ENCODE measurements at places on chromosomes 11 and 22.

DNA sequence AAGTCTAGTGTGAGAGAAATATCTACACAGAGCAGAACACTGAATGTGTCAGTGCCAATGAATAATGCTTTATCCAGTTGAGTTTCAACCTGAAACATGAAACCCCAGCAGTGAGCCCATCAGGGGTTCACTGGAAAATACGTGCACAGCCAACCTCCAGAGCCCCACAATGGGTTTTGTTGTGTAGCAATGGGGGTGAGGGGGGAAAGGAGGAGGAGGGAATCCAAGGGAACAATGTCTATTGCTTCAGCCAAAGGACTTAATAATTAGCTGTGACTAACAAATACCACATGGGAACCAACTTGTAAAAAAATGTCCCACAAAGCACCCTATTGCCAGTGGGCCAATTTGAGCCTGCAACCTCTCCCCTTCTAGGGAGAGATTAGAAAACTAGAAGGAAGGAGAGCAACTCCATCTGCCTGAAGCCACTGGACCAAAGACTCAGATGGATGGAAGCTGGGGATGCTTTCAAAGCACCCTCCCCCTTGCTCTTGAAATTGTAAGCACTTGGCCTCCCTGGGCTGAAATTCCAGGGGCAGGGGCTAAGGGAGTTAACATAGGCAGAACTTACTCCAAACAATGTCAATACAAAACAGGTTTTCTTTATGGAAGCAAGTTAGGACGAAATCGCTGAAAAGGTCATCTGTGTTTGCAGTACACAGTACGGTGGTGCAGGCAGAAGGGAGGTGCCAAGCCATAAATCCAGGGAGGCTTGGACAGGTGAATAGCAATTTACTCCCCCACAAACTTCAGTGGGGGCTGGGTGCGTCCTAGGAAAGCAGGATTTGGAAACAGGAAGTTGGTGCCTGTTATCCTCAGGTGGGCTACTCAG lies 99.8 kb downstream of the ARL14EP start:
- DNase-seq = no peak

- peak; percentile 47 for DNase-seq
Observed at GRCh38 chr11:35305670-35306382, 113.5 kb downstream of the SLC1A2 start.

- DNase-seq = no peak
Observed at GRCh38 chr11:17405232-17406005, 17.0 kb upstream of the KCNJ11 start.

DNA sequence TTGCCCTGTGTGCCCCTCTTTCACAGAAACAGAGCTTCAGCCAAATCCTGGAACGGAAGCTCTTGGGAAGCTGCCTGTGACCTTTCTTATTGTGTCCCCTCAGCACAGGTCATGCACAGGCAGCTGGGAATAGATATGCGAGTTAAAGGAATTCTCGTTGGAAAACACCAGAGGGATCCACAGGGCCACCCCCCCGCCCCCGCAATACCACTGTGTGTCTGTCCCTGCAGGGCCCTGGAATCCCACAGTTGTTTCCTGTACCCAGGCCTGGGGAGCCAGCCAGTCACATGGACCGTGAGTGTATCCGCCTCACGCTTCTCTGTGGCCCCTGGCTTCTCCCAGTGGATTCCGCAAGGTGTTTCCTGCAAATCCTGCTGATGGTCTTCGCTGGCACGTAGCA lies 29.0 kb downstream of the TIMP3 start:
- DNase-seq = no peak

DNA sequence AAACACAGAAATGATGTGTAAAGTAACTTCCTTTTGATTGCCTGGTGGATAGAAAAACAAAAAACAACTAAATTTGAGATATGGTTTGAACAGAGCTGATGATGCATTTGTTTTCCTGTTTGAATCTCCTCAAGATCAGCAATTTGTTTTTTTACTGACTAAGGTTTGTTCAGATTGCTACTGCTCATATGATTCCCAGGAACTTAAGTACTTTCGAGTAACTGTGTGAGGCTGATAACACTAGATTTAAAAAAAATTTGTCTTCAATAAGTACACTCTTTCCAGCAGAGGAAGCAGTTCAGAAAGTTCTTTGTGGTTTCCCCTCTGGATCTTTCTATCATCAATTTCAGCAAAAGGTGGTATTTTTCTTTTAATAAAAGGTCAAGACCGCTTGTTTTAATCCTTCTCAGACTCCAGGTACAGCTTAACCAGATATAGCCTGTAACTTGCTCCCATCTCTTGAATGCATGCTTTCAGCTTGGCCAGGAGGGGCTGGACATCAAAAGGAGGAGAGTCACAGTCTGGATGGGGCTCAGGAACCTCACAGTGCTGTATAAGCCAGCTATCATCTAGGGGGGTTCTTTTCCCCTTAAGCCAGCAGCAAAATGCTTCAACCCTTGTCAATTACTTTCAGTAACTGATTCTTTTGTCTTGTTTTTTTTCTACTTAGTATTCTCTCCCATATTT lies 12.3 kb upstream of the MS4A6E start:
- no peak for DNase-seq

- DNase-seq = no peak
Observed at GRCh38 chr11:114564831-114565230, 5.2 kb upstream of the NXPE1 start.

GRCh38 chr11:66722745-66723651 lies 6.0 kb downstream of the SPTBN2 start:
- no peak for DNase-seq

DNA sequence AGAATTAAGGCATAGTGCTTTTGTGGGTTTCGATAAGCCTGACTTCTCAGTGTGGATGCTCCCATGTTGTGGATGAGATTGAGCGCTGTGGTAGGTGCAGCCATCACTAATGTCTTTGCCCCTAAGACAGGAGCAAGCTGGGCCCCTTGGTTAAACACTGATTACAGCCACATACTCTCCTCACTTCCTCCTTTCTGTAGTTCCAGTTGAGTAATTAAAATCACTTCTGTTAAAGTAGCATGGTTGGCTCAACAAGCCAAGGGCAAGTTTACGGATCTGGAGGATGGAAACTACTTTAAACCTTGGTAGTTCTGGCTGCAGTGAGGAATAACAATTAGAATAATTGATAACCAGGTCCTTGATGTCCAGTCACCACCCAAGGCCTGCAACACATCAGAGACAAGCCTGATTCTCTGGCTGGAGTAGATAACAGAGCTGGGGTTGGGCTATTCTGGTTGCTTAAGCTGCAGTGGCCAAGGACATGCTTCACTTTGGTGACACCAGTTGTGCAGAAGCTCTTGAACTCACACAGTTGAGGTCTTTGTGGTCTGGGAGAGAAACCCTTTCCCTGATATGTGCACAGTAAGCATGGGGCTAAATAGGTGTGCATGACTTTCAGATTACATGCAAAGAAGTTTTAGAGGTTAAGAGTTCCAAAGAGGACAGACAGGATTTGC lies 81.3 kb downstream of the KIRREL3 start:
- DNase-seq = no peak

- no peak for DNase-seq
Observed at GRCh38 chr11:66334605-66335442, 1.4 kb downstream of the RIN1 start.

GRCh38 chr11:119615003-119615881 lies 113.8 kb downstream of the NECTIN1 start:
- no peak for DNase-seq

GRCh38 chr11:63907063-63907462 lies 9.9 kb downstream of the RCOR2 start:
- DNase-seq = no peak

DNA sequence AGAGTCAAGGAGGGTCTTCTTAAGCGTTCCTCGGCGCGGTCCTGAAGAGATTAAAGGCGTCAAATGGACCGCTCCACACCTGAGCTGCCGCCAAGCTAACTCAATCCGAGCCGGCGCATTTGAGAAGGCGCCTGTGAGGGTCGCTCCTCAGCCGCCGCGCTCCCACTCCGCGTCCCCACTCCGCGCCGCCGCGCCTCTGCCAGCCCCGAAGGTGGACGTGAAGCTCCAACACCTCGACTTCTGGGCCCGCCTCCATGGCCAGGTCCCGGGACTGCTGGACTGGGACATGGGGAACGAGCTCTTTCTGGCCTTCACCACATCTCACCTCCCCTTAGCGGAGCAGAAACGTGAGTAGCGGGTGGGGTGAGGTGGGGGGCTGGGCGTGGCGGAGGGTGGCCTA lies at the start of gene FOXR1:
TSS of gene FOXR1 (plus strand) at position 116 of the 400 bp plus-strand sequence. CDS start at position 287, 171 bp downstream.
- no peak for DNase-seq

DNA sequence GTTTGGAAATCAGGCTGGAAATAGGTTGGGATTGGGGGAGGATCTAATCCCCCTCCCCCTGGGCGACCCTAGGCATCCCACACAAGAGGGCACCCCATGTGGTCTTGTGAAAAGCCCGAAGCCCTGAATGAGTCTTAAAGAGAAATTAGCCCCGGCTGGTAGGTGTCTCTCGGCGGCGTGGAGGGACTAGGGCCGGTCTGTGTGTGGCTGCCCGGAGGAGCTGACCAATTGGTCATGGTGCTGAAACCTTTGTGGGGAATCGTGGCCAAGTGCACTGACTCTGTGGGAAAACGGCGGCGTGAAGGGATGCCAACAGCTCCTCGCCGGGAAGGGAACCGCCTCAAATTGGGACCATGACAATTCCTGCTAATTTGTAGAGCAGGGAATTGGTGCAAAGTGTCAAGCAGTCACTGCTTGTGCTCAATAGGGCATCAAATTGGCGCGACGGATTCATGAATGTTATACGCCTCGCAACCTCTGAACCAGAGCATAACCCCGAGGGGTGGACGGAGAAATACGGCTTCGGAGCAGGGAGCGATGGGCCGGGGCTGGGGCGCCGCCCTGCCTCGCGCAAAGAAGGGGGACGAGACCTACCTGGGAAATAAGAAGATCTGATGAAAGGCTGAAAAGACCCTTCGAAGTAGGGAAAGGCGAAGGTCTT lies 1.5 kb downstream of the DBX1 start:
- DNase-seq = no peak

GRCh38 chr22:29517215-29517908 lies 36.2 kb downstream of the THOC5 start:
- no peak for DNase-seq

DNA sequence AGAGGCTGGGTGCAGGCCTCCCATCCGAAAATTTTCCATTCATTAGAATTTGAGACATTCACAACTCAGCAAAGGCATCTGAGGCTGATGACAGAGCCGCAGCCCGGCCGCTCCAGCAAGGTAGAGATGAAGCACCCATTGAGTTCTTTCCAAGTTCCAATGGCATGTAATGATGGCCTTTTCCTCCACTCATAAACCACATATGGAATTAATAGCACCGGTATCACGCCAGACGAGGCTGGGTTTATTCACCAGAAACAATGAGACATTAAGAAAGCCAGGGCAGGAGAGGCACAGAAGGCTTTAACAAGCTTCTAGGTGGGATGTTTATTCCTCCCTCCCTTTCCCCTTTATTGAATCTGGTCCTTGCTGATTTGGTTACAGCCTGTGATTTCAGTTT lies 534.4 kb downstream of the MN1 start:
- no peak for DNase-seq

GRCh38 chr11:37811349-37811748 lies 1213.3 kb upstream of the RAG2 start:
- DNase-seq = no peak

DNA sequence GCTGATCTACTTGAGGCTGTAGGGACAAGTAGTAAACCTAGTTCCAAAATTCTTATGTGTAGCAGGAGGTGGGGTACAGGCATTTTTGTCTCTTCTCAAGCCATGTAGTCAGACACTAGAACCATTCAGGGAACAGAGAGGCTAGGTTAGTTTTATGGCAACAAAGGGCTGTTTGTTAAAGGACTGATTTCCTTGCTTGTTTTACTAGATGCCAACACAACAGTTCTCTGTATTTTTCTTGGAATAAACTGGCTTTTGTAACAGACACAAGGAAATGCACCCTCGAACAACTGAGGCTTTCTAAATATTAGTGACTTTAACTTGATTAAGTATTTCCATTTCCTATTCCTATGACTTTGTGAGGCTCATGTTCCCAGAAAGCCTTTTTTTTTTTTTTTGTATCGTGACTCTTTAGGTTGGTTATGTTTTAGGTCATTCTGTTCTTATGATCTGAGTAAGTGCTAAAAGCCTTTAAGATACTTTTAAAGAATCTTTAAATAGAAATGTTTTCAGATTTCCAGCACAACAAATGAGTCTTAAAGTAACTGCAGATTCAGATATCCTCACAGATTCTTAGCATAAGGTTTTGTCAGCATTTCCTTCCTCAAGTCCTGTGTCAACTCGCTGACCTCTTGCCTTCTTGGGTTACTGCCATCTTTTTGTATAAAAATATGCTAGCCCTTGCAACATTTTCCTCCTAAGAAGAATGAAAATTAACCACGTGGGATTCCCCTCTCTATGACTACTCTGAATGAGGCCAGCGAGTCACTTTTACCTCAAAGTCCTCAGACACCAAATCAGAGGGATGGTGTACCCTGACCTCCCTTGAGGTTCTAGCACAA lies 92.5 kb downstream of the CCDC83 start:
- no peak for DNase-seq

DNA sequence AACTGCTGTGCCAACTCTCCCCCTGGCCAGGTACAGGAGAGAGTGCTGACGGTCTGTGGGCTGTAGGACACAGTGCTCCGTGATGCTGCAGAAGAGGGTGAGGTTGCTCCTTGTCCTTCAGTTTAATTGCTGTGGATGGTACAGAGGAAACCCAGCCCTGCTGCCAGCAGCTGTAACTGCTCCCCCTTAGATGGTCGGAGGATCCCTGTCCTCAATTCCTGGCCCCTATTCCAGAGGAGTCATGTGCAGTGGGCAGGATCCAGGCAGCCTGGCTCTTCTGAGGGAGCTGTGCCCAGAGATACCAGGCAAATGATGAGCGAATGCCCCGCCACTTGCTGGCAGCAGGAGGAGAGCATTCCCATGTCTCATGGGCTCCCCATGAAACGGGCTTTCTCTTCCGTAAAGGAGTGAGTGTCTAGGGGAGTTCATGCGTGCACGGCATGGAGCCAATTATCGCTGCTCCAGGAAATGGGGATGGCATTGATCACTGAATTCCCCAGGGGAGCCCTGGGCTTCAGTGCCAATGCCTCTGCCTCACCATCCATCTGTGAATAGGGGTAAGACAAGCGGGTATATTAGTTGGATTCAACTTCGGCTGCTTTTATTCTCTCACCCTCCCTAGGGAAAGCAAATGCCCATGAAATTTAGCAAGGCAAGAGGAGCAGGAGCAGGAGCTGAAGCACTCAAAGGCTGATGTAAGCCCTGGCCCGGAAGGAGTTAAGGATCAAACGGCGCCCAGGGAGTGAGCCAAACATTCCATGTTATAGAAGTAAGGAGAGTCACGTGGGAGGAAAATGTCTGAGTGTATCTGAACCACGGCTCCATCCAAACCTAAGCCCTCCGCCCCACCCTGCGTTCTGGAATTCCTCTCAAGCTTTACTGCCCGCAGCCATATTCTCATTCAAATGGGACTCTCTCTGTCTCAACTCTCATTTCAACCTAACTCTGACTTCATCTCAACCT lies 51.0 kb upstream of the CSNK2A3 start:
- DNase-seq = no peak

GRCh38 chr11:127670374-127671119 lies 670.0 kb upstream of the KIRREL3 start:
- no peak for DNase-seq

- DNase-seq = no peak
Observed at GRCh38 chr11:55819330-55819729, at the start of gene OR5D18. TSS of gene OR5D18 (plus strand) at chr11:55819630. CDS start at chr11:55819630, 0 bp downstream.

GRCh38 chr11:78699609-78700135 lies 125.0 kb upstream of the NARS2 start:
- DNase-seq = no peak

Measured in activated T-cell treated with anti-CD3 and anti-CD28 coated beads, Interleukin-2, amount 50 U/mL, for 1 hour (primary cell).